SK-MEL-5 (cell line): ENCODE measurements at places on chromosomes 3 and 15. TPM values are rescaled to one million over a fixed set of nuclear protein-coding genes. Genes with fewer than 3 reads are reported as not detected.

Gene NRROS
- total RNA-seq: 3.2 and 6.2 TPM in 2 replicates

Gene TRANK1
- 4.0 and 5.6 TPM in 2 replicates for total RNA-seq

Gene RTP3
- not detected in 2 replicates for total RNA-seq

Gene CSPG4
- 11.8 and 13.7 TPM in 2 replicates for total RNA-seq

Gene ZBED2
- not detected in 2 replicates for total RNA-seq

Gene RETNLB
- total RNA-seq: not detected in 2 replicates
